ENCODE measurements at places on chromosomes 12 and 14.

DNA sequence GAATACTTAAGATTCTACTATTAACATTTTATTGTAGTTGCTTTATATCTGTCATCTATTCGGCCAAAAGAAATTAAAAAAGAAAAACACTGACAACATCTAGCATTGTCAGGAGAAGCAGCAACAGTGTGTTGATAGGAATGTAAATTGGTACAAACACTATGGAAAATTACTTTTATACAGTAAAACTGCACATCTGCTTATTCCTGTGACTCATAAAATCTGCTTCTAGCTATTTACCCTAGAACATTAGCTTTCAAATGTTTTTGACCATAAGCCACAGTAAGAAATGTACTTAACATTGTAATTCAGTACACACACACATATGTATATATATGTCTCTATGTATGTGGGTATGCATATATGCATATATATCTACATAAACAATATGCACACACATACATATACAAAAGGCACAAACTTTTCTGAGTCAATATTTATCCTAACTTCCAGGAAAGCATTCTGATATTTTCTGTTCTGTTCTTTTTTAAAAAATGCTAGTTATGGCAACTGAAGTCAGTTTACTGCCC, 278.9 kb upstream of the GARIN2 start:
- DNase-seq: no peak

GRCh38 chr12:106632797-106633450, 50.1 kb downstream of the RFX4 start:
- no peak for DNase-seq

DNA sequence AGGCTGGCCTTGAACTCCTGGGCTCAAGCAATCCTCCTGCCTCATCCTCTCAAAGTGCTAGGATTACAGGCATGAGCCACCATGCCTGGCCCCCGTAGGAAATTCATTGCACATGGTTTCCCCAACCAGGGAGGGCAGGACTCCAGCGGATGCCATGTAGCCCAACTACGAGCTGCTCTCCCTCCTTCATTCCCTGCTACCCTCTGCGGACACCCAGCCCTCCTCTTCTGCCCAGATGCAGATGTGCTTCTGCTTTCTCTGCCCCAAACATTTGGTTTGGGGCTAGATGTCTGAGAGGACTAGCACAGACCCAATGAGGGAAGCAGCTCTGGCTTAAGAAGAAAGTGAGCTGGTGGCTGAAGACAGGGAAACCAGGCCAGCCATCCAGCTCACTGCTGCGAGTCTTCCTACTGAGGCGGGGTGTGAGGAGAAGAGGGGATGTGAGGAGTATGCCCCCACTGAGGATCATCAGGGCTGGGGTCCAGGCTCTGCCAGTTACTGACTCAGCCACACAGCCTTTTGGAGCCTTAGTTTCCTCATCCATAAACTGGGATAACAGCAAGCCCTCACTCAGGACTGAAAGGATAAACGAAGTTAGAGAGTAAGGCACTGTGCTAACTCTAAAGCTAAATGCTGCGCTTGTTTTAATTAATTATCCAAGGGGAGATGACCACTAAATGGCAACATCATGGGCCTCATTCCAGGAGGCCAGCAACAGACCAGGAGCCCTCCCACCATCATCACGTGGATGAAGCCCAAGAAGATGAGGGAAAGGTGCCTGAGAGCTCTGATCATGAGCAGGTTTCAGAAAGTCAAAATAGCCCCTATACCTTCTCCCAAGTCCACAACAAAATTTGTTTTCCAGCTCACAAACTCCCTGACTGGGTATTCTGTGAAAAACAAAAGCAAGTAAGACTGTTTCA, 10.9 kb downstream of the CTDSP2 start:
- DNase-seq: no peak

DNA sequence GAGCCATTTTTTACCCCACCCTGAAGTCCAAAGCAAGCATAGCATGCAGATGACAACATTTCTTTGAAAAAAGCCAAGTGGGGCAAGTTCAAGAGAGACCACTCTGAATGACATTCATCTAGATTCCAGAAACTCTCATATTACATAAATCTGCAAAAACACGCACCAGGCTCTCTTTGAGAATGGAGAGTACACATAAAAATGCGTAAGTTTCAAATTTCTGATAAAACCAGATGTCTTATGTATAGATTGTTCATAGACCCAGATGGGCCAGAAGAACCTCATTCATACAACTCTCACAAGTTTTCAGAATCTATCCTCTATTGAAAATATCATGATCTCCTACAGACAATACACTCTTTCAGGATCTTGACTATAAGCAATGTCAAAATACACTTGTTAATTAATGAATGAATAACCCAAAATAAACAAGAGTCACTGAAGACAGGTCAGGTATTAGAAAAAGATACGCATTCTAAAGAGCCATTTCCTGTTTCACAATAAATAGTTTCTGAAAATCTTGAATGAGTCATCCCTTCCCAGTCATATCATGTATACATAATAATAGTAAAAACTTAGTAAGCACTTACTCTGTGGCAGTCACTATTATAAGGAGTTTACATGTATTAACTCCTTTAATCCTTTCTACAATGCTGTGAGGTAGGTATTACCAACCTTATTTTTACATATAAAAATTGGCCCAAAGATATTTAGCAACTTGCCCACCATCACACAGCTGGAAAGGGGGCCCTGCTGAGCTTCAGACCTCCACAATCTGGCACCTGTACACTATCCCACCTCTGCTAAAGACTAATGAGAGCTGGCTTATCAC, 72.0 kb downstream of the PPP2R5E start:
- no peak for DNase-seq

DNA sequence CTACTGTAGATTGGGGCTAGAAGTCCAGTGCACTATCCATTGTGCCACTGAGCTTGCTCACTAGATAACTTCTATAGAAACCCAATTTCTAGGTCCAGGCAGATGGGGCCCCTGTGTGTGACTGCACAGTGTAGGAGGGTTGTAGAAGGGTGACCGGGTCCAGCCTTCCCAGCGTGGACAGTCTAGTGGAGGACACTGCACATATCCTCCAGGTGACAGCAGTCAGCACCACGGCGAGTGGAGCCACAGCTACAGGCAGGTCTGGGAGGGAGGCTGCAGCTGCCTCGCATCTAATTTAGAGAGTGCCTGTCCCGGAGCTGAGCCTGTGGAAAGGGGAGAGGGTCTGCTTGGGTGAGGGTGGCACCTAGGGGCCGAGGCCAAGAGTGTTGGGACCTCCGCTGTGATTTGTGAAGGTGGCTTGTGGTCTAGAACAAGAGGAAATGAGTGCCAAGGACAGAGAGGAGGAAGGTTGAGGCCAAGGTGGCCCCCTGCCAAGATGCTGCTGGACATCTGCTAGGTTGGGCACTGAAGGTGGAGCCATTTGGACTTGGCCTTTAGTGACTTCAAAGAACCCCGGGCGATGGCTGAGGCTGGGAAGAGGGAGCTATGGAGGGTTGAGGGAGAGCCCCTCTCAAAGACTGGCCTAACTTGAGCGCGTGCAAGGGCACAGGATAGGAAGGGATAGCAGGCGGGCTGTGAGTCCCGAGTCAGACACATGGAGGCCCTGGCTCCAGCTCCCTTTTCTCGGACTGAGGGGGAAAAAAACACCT, 46.0 kb upstream of the TRAF3 start:
- no peak for DNase-seq

- no peak for DNase-seq
Measured at GRCh38 chr12:11136075-11136474, 1.6 kb upstream of the TAS2R30 start.

- no peak for DNase-seq
Measured at GRCh38 chr12:93868771-93869170, 191.6 kb downstream of the CRADD start.

GRCh38 chr12:123367511-123367910, 2.9 kb upstream of the SBNO1 start:
- DNase-seq: no peak

GRCh38 chr12:119679081-119679480, 11.1 kb downstream of the PRKAB1 start:
- no peak for DNase-seq

GRCh38 chr12:2686280-2686646, 108.5 kb upstream of the FKBP4 start:
- no peak for DNase-seq

DNA sequence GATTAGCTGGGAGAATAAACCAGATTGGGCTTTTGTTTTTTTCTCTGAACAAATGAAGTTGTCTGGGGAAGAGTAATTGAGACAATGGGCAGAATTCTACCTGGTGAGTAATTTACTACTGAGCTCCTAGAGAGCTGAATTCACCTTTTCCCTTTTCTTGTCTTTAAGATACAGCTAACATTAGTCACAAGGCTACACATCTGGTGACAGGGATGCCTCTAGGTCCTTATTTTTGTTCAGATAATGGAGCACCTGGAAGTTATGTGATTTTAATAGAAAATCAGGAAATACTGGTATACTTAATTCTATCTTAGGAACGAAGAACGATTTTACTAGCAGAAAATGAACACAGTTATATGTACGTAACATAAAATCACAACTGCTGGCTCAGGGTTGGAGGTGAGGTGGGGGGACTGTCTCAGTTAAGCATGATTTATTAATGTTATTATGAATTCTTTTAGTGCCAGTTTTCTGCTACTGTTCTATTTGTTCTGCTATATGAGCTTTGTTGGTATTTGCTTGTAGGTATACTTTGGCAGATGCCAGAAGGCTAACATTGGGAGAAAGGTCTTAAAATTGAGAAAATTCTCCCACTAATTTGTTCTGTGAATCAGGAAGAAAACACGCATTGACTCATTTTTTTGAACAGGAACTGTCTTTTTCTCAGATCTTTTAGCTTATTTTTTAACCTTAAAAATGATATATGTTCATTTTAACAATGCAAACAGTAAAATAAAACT, 482.7 kb upstream of the RGS6 start:
- no peak for DNase-seq

DNA sequence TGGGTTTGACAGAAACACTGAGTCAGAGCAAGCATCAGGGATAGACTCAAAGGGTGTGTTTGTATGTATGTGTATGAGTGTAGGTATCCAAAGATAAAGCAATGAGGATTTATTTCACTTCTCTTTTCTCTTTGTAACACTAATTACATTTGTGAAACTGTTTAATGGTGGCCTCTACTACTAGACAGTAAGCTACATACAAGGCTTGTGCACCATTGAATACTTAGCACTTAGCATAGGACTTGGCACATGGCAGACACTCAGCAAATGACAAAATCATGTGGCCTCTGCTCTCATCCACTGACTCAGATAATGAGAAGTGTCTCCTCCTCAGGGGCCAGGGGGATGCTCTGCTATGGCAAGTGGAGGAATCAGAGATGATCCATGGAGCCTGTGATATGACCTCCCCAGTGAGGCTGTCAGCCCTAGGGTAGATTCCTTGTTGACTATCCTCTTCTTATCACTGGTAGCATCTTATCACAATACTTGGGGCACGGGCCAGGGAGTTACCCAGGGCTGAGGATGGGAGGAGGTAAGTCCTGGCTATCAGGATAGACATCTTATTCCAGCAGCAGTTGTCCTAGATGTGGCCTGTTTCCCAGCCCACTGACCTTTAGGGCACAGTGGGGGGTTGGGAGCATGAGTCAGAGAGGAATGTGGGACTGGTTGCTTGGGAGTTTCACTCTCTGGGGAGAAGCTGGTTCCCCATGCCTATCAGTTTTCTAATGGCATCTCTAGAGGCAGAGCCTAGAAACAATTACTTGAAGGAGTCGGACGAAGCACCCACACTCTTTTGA, 71.2 kb upstream of the HOXC13 start:
- no peak for DNase-seq

- no peak for DNase-seq
Measured at GRCh38 chr12:32179011-32179395, 72.4 kb downstream of the BICD1 start.

DNA sequence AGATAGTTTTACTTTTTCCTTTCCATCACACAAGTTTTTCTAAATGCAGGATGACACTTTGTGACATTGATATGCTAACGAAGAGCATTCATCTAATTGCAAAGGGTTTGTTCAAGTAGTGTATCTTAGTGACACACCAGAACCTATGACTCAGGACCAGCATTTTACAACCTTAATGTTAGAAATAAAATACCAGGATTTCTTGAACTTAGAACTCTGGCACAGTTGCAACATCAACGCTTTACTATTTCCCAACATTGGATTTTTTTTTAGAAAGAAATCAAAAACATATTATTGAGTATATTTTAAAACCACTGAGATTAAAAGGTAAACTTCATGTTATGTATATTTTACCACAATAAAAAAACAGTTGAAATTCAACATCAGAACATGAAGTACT, 17.9 kb upstream of the PLEKHG6 start:
- no peak for DNase-seq

DNA sequence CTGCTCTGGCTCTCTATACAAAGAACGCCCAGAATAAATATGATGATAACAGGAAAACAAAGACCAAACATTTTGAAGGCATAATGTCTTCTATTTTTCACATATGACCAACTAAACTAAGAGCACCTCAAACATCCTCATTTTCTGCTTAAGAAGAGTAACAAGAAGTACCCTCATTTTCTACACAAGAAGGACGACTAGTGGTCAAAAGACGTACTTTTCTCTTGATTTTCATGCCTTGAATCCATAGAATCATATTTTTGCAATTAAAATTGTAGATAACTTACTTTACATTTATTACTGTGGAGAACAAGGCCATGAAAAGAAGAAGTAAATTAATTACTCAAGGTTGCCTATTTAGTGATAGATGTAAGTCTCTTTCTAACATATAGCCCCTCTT, 358.6 kb downstream of the DUSP6 start:
- DNase-seq: peak; percentile 34

GRCh38 chr14:83301791-83302190, 1768.1 kb upstream of the SEL1L start:
- DNase-seq: no peak

- DNase-seq: no peak
Measured at GRCh38 chr12:33830070-33830469, 192.2 kb upstream of the ALG10 start.

- DNase-seq: no peak
Measured at GRCh38 chr14:69573831-69574262, 824 bp downstream of the CCDC177 start.

DNA sequence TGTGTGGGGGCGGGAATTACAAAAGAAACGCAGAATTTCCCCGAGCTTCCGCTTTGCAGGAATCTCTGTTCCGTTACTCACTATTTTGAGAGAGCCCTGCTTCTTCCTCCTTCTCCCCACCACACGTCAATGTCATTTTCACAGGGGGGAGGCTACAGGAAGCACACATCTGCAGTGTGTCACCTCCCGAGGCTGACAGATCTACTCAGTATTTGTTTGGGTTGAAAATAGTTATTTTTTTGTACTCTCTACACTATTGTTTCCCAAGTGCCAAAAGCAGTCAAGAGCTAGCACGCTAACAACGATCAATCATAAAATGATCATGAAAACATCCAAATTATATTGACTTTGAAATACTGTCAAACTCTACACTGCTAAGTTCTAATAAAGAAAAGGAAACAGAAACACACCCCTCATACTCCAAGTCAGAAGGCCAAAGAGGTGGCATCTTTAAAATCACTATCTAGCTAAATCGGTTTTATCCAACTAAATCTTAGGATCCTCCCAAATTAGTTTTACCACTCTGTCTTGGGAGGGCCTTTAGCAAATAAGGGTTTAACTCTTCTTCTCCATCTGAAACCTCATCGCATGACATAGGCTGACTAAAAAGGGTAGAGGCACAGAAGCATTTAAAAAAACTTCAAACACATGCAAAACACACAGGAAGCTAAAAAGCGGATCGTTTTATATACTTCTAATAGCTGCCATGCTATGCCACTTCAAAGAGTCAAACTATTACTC, 51.8 kb downstream of the FOXN3 start:
- DNase-seq: peak; percentile 68

All from GDM1 (cell line).